ENCODE measurements at places on chromosomes 1 and 21.
A peak's percentile ranks its signal among the peaks of the same experiment; 100 is the strongest.

DNA sequence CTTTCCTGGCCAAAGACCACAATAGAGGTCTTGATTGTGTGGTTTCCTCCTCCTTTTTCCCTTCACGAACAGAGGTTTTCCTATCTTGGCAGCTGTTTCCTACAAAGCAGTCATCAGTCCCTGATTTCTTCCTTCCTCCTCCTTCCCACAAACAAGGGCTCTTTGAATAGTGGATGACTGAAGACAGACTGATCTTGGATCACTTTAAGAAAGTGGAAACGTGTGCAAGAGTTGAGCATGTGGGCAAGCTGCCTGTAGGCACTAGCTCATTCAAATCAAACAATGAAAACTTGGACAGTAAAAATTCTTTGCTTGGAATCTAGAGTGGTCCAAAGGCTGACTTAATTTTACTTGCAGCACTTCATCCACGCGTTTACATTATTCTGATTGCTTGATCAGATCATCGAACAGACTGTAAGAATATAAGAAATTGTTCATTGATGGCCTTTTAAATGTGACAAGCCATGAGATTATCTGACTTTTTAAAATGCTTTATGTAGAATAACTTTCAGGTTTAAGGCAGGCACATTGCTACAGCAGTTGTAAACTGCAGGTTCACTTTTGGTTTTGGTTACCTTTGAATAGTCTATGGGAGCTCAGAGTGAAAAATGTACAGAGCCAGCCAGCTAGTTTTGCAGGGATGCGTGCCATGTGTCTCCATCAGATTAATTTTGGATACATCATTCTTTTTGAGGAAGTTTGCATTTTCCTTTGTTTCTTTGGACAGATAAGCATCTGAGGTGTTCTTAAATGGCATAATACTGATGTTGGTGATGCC lies 34.4 kb downstream of the ADGRL2 start:
- DNase-seq = no peak

DNA sequence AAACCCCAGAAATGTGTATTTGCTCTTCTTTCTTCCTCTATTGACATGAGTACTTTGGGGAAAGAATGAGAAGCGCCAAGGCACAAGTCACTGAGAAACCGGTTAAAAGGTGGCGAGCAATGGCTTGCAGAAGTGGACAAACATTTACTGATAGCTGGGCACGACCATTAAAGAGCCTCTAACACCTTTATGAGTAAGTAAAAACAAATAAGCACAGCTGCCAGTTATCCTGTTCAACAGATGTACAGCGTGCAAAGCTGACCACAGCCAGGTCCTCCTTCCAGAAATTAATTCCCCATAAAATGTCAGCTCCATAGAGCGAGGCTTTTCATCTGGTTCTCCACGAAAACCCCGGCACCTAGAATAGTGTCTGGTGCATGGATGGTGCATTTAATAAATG lies 72.7 kb downstream of the CAPZB start:
- DNase-seq = no peak

- no peak for DNase-seq
These were observed 131.6 kb downstream of the LHX8 start for GRCh38 chr1:75265792-75266191.

- DNase-seq = no peak
These were observed 54.7 kb downstream of the LHX8 start for GRCh38 chr1:75188892-75189291.

GRCh38 chr21:26153758-26154157 lies 16.8 kb downstream of the APP start:
- DNase-seq = no peak

DNA sequence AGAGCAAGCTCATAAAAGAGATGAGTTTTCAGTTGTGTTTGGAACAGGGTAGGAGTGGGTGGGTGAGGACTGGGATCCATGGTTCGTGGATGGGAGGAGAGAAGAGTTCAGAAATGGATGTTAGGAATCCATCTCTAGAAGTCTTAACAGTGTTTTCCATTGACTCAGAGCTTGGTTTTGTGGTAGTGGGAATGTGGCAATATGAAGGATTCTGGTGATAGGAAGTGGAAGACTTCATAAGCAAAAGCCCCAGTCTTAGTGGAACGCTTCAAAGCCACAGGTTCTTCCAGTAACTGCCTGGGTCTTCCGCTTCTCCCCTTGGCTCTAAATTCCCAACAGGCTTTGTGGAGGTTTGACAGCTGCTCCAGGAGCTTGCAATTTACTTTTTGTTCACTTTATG lies 167.9 kb downstream of the KCNJ6 start:
- DNase-seq = no peak

DNA sequence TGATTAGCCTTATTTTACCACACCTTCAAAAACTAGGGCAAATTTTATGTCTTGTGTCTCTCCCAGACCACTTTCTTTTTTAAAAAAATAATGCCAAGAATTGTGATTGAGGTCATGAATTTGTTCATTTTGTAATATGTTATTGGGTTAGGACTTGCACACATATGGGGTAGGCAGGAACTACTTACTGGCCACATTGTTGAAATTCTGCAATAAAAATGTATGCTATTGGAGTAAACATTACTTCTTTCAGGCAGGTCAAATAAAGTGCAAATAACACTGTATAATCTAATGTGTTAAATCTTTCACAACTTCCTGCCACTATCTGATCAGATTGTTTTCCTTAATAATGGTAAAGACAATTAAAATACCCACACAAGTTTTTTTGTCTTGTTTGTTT lies 166.6 kb upstream of the COL11A1 start:
- no peak for DNase-seq

DNA sequence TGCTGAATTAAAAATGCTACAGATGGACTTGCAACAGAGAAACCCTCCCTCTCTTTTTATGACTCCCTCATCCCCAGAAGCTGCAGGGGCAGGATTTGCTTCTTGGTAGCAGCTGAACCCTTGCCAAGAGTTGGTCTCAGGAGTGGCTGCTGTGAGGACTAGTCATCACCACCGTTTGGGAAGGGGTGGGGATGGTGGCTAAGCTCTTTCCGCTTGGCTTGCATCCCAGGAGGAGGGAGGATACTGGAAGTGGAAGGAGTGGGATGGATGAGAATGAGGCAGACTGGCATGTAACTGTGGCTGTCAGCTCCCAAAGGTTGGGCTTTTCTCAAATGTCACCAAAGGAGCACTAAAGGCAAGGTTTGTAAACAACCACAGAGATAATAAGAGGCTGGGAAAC lies 50.8 kb upstream of the COL24A1 start:
- DNase-seq = no peak

DNA sequence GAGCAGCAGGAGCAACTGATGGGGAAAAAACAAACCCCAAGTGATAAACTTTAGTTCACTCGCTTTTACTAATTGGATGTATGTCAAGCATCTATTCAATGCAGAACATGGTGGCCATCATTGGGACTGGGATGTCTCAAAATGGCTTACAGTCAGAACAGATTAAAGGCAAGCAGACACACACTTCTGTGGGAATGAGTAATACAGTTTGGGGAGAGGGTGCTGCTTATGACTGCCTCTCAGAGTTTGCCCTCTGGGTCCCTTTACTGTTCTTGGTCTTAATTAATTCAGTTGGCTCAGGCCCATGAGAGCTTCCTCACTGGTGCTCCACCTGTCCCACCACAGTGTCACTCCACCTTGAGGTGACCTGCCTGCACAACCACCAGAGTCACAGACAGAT lies 119.5 kb downstream of the TBX19 start:
- DNase-seq = no peak

GRCh38 chr1:157289424-157290105 lies 151.4 kb upstream of the ETV3 start:
- DNase-seq = no peak

- DNase-seq = no peak
These were observed 10.9 kb upstream of the SSBP3 start for GRCh38 chr1:54417123-54417522.

DNA sequence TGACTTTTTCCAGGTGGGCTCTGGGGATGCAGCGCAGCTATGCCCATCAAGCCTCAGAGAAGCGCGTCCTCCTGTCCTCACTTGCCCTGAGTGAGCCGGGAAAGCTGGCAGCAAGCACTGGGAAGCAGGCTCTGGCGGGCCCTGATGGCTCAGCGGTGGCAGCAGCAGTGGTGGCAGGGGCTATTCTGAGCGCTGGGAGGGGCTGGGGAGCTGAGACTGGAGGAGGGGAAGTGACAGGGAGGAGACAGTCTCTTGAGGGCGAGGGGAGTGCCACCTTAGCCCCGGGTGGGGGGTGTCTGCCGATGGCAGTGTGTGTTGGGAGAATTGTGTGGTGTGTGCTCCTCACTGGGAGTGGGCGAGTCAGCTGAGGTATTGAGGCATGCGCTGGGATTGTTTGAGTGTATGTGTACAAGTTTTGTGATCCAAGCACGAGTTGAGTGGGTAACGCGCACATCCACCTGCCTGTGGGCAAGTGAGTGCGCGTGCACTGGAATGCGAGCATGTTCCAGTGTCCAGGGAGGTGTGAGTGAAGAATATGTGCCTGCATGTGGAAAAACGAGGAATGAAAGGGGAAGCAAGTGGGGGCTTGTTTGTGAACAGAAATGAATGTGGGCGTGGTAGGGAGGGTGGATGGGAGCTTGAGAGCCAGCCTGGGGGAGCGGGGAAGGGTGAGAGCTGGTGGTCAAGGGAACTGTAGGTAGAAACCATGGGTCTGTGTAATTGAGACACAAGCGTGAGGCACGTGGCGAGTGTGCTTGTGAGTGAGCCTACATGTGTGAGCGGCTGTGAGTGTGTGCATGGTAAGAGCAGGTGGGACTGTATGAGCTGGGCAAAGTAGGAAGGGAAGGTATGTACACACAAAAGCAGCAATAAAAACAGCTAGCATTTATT lies 2.9 kb upstream of the FOXO6 start:
- DNase-seq = no peak

GRCh38 chr1:233627376-233627775 lies 13.5 kb downstream of the KCNK1 start:
- no peak for DNase-seq

GRCh38 chr1:161676441-161676840 lies 13.5 kb downstream of the FCGR2B start:
- DNase-seq = no peak

DNA sequence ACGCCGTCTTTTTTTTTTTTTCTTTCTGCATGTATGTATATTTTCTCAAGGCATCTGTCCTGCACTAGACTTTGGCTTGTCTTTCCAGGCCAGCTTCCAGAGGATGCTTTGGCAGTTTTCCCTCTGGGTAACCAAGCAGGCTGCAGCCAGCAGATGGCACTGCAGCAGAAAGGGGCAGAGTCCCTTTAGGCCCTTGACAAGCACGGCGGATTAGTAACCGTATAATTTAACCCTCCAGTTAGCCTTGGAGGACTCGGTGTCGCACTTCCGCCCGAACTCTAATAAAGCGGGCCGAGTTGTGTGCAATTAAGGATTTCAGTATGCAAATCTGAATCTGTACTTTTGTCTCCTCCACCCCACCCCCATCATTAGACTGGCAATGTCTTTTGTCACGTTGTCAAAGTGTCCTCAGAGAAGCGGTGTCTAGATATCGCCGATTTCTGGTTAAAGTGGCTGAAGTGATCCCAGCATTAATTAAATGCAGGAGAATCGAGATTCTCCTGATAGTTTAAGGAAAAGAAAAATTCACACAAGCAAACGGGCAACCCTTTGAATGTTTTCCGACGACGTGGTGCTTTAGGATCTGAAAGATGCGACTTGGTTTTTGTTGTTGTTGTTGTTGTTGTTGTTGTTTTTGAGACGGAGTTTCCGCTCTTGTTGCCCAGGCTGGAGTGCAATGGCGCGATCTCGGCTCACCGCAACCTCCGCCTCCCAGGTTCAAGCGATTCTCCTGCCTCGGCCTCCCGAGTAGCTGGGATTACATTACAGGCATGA lies 1.1 kb upstream of the TMEM167B start:
- DNase-seq = peak; percentile 8

DNA sequence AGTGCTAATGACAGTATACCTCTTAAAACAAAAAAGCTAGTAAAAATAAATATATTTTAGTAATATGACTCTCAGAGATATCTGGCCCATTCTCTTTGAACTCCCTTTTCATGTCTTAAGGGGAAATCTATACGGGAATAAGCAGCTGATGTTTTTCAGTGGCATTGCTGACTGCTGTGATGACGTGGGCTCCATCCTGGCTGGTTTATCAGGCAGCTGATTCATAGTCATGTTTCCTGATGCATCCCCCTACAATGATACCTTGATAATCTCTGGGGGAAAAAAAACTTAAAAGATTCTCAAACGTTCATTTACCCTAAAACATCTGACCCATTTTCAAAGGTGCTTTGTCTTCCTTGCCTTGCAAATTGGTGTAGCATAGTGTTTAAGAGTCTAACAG lies 53.8 kb downstream of the ABCA4 start:
- DNase-seq = no peak

GRCh38 chr1:201072149-201072548 lies 40.1 kb downstream of the CACNA1S start:
- no peak for DNase-seq

DNA sequence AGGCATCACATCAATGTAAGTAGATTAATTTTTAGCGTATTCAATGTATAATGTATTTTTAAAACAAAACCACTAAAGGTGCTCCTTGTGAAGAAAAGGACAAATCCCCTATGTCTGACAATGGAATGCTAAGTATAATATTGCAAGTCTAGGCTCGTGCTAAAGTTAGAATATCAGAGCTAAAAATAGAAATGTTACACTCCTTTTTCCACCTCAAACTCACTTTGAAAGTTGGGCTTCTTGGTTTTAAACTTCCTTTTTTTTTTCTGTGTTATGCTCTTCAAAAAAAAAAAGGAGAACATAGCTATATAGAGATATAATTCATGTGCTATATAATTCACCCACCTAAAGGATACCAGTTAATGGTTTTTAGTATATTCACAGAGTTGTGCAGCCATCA lies 3.6 kb upstream of the SERBP1 start:
- DNase-seq = no peak

- DNase-seq = no peak
These were observed 21.2 kb downstream of the PRRX1 start for GRCh38 chr1:170685166-170685565.

DNA sequence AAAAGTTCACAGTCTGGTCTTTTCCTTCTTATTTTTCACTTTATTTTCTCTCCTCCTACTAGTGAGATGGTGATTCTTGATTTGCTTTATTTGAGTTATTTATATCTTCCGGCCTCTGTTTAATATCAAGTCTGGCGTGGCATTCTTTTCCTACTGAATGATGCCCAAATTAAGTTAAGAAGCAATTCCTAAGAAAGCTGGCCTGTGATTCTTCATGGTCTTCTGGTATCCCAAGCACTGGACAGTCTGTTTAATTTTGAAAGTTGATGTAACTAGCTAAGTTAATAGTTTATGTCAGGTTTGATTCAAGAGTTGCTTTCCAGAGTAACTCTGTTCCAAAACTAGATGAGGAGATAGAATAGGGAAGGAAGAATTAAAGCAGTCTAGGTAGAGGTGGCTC lies 9.2 kb upstream of the ENAH start:
- DNase-seq = no peak

GRCh38 chr1:109850827-109851226 lies 59.8 kb upstream of the CSF1 start:
- no peak for DNase-seq

- DNase-seq = no peak
These were observed 75.7 kb upstream of the KIF26B start for GRCh38 chr1:245079021-245079609.

GRCh38 chr1:82116105-82116504 lies 315.4 kb downstream of the ADGRL2 start:
- DNase-seq = no peak

Data from stimulated activated CD8-positive, alpha-beta memory T cell treated with anti-CD3 and anti-CD28 coated beads, Interleukin-4, amount 100 ng/mL, for 4 hours (primary cell).